ENCODE measurements at places on chromosomes 2 and 18. TPM values are rescaled to one million over a fixed set of nuclear protein-coding genes. Genes with fewer than 3 reads are reported as not detected.

DNA sequence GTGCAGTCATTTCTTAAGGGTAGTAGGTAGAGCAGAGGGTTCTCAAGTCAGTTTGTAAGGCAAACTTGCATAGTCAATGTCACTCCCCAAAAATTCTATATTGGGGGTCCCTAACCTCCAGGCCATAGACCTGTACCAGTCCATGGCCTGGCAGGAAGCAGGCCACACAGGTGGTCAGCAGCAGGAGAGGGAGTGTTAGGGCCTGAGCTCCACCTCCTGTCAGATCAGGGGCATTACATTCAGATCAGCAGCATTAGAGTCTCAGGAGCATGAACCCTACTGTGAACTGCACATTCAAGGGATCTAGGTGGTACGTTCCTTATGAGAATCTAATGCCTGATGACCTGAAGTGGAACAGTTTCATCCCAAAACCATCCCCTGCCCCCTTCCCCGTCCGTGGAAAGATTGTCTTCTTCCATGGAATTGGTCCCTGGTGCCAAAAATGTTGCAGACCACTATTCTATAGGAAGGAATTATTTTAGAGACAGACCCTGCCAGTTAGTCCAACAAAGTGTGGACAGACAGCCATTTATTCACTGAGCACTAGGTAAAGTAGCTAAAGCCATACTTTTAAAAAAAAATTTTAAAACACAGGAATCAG, 6.7 kb downstream of the COA5 start:
- DNase-seq, result no peak

The ESPNL gene
- 0.30 TPM for polyA plus RNA-seq

The OR6B2 gene
- not detected for polyA plus RNA-seq

DNA sequence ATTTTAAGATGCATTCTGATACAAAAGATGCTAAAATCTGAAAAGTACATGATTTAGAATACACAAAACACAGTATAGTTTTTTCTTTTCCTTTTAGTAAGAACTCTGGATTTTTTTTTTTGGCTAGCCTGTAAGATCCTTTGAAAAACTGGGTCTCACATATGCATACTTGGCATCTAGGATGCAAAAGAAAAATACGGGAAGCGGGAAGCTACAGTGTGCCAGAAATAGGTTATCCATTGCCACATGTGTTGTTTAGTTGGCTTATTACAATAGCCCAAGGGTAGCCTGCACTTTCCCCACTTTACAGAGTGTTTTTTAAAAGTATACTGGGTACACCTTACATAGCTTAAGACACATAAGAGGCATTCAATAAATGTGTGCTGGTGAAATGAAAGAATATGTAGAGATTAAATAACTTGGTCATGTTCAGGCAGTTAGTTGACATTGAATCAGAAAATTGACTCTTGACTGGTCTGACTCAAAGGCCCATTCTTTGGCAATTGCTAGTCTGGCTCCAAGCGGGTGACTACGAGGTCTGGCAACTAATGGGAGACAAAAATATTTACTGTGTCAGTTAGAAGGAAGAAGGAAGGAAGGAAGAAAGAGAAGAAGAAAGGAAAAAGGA, 286.8 kb upstream of the TRIB2 start:
- no peak for DNase-seq

The EML6 gene
- 20.4 TPM for polyA plus RNA-seq

- DNase-seq, result no peak
Observed at GRCh38 chr2:102418421-102418961, 4.5 kb upstream of the IL18RAP start.

The EVA1A gene
- 12.9 TPM for polyA plus RNA-seq

GRCh38 chr2:121804997-121805765, 49.7 kb downstream of the TSN start:
- DNase-seq, result no peak

- no peak for DNase-seq
Observed at GRCh38 chr2:204497855-204498254, 47.4 kb upstream of the PARD3B start.

DNA sequence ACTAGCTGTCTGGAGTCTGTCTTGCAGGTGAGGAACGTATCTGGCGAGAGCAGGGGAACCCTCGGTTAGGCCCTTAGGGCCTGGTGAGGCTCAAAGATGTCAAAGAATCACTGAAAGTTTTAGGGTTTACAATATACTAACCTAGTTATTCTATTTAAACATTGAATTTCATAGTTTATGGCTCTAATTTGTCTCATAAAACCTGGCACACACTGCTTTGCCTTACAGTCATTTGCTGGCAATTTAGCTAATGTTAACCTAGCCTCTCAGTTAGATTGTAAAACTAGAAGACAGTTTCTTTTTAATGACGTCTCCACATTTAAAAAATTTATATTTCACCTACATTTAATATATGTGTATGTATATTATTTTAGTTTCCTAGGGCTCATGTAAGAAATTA, 89.6 kb upstream of the DOCK10 start:
- DNase-seq, result no peak

DNA sequence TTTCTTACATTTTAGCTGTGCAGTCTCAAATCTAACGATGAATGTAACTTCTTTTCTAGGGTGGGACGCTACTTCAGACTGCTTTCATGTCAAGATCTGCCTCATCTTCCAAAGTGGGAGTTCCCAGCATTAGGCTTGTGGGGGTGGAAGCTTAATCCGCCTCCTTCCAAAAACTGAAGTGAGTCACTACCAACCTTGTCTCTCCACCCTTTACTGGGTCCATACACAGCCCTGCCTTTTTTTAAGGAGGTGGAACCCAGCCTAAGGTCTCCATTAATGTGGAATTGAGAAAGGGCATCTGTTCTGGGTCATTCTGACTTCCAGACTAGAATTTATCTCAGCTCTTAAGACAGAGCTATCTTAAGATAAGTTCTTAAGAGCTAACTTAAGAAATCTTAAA, 42.0 kb upstream of the NFE2L2 start:
- no peak for DNase-seq

DNA sequence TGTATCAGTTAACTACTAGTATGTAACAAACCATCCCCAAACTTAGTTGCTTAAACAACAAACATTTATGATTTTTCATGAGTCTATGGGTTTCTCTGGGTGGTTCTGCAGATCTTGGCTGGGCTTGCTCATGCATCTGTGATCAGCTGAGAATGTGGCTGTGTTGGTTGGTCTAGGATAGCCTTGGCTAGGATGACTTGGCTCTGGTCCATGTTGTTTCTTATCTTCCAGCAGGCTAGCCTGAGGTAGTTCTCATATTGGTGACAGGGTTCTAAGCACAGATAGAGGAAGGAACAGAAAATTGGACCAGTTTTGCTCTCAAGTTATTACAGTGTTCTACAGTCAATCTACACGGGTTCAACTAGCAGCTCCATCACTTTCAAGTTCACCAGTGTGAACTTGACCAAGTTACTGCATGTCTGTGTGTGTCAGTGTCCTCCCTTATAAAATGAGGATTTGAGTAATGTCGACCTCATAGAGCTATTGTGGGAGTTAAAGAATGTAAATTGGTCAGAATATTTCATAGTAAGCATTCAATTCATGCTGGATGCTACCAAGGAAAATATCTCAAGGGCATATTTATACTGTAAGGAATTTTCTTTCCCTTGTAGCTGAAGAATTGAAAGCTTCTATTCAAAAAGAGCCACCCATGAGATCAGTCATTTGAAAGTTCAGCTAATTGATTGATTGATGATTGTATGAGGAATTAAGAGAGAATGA, 65.3 kb downstream of the MYO3B start:
- DNase-seq, result no peak

GRCh38 chr18:24187689-24188088, 48.8 kb downstream of the CABYR start:
- DNase-seq, result no peak

GRCh38 chr2:98486374-98486981, 41.8 kb downstream of the INPP4A start:
- no peak for DNase-seq

GRCh38 chr18:36392979-36393287, 95.4 kb downstream of the FHOD3 start:
- no peak for DNase-seq

GRCh38 chr2:98333922-98334321, 12.3 kb upstream of the CNGA3 start:
- DNase-seq, result no peak

The AMER3 gene
- polyA plus RNA-seq, result 0.03 TPM

- DNase-seq, result no peak
Observed at GRCh38 chr2:121171625-121172119, 113.3 kb downstream of the TFCP2L1 start.

DNA sequence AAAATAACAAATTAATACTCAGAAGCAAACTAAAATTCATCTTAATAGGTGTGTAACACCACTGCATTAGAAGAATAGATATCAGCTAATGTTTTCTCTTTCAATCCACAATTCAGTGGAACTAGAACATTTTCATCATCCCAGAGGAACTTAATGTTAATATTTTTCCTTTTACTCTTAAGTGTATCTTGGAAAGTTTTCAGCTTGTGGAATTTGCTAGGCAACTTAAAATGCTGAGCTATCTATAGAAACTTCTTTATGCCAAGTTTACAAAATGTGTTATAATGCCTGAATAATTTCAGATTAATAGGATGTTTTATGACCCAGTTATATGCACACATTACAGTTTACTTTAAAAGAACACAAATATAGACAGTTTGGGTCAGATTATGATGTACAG, 86.6 kb upstream of the FAM237A start:
- DNase-seq, result no peak

The GDF7 gene
- polyA plus RNA-seq, result 2.6 TPM

The QPCT gene
- 13.2 TPM for polyA plus RNA-seq

The ECEL1 gene
- polyA plus RNA-seq, result 12.4 TPM

DNA sequence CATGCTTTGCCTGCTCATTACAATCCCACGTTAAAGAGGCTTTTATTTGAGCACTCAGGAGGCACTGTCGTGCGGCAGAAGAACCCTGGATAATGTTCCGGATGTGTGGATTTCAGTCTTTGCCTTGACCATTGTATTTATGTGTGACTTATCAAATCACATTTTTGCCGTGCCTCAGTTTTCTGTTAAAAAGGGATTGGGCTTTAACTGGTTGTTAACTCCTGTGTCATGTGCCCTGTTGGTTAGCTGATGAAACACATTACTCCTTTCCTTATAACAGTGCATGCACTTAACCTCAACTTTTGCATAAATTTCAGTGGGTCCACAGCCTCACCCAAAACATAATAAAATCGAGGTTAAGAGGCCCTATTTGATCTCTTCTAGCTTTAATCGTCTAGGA, 52.7 kb downstream of the NAB1 start:
- no peak for DNase-seq

- DNase-seq, result no peak
Observed at GRCh38 chr2:178243961-178244360, 49.6 kb downstream of the OSBPL6 start.

The EFEMP1 gene
- 111 TPM for polyA plus RNA-seq

The ONECUT2 gene
- polyA plus RNA-seq, result 0.12 TPM

DNA sequence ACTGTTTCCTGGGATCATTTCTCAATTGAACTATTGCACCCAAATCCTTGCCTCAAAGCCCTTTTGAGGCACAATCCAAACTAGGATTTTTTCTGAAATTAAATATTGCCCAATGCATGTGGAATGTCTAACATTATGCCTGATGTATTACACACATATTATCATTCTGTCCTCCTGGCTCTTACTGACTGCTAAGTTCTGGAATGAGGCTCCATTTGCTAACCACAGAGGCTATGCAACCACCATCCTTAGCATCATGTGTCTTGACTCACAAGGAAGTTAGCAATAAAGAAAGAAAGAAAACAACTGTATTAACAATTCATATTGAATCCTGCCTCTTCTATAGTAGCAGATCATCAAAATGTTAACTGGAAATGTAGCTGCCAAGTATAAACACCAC, 1142.7 kb downstream of the CNTNAP5 start:
- DNase-seq, result no peak

DNA sequence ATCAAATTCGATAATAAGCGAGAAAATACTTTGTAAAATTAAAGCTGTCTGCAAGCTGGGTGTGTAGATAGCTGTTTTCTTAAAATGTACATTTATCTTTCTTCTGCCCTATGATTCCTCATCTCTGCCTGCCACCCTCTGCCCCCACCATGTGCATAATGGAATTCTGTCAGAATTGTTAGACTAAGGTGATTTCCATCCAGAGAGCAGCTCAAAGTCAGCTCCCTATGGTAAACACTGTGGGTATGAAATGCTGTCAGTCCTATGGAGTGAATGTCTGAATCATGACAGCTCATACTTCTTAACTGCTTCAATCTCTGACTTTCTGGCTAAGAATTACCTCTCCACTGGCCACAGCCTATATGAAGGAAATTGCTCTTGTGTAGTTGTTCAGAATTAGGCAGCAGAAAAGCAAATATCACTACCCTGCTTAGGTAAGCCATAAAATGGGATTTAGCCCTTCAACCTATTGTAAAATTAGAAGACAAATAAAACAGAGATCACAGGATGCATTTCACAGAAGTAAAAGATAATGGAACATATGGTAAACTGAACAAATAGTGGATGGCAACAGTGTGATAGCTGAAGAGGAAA, 137.7 kb downstream of the CD8B2 start:
- DNase-seq, result no peak

DNA sequence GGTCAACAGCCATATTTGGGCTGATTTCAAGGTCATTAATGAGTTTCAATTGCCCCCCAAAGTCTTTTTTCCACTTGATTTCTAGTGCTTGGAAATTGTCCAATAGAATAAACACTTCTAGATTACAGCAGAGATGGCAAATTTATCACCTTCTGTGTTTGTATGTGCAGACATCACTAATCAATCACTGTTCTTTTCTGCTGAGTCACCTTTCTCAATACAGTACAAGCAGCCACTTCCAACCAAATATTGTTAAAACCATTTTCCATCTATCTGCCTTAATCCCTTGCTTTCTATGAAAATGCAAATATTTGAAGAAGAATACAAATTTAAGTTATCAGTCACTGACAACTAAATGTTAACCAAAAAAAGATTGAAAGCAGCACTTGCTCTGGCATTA, 40.2 kb upstream of the ZNF521 start:
- DNase-seq, result no peak

- DNase-seq, result no peak
Observed at GRCh38 chr2:204628926-204629712, 83.8 kb downstream of the PARD3B start.

- DNase-seq, result no peak
Observed at GRCh38 chr2:205698286-205699268, 16.3 kb downstream of the NRP2 start.

The AFTPH gene
- polyA plus RNA-seq, result 78.3 TPM

DNA sequence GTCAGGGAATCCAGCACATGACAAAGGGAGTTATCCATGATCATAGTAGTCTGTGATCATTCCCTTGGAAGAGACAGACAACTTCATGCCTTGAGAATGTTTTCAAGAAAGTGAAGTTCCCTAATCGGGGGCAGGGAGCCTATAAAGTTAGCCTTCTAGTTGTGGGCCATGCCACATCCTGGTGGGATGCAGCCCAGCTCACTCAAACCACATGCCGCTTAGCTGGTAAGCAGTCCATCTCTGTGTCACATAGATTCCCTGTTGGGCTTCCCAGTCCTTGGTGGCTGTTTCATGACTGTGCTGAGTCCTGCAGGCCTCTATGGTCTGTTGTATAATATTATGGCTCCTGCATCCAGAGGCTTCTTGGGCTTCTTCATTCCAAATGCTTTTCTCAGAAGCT, 11.4 kb upstream of the ARHGAP25 start:
- no peak for DNase-seq

The LIMS3 gene
- polyA plus RNA-seq, result 2.4 TPM

Data from left kidney (tissue), 8 donors.